ENCODE measurements at places on chromosomes 5 and 9. TPM values are rescaled to one million over a fixed set of nuclear protein-coding genes. Genes with fewer than 3 reads are reported as not detected.

IL7R gene
- total RNA-seq = 82.3 TPM

DNA sequence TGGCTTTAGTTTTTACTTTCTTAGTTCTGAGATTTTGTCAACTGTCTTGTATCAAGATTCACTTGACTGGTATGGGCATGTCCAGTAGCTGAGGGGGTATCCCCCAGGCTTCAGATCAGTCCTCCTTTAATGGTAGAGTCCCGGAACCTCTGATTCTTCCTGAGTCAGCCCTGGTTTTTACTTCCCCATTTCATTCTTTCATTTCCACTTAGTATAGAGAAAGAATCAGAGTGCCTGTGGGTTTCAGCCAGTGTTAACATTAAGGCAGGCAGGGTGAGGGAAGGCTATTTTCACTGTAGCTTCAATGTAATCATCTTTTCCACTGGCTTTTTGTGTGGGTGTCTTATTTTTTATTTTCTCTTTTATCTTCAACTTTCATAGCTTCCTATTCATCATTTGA lies 8.3 kb upstream of the COMMD10 start:
- H3K4me3 ChIP-seq = no peak overlapping the region
- peaks cover 6% of the 10 kb centered on the region for H3K4me1 ChIP-seq
- H3K27ac ChIP-seq = no peak overlapping the region
- H3K36me3 ChIP-seq = no peaks in the 10 kb centered on the region
- DNase-seq = no peak

DNA sequence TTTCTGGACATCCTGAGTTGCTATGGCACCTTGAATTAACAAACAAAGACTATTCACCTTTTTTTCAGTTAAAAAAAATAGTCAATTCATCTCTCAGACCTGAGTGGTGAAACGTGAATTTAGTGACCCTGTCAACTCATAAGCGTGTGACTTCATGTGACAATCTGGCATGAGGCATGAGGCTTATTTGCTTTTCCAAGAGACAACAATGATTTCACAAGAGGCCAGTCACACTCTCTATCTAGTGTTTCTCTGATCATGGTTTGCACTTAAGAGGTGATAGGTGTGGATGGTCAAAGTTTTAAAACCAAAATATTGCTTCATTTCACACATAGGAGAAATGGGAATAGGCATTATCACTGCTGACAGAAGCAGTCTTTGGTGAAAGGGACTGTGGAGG lies 559.6 kb upstream of the ACO1 start:
- H3K4me1 ChIP-seq = no peaks in the 10 kb centered on the region
- H3K27me3 ChIP-seq = no peaks in the 10 kb centered on the region
- no peak for DNase-seq
- no peaks in the 10 kb centered on the region for H3K36me3 ChIP-seq
- no peak overlapping the region for H3K27ac ChIP-seq

DNA sequence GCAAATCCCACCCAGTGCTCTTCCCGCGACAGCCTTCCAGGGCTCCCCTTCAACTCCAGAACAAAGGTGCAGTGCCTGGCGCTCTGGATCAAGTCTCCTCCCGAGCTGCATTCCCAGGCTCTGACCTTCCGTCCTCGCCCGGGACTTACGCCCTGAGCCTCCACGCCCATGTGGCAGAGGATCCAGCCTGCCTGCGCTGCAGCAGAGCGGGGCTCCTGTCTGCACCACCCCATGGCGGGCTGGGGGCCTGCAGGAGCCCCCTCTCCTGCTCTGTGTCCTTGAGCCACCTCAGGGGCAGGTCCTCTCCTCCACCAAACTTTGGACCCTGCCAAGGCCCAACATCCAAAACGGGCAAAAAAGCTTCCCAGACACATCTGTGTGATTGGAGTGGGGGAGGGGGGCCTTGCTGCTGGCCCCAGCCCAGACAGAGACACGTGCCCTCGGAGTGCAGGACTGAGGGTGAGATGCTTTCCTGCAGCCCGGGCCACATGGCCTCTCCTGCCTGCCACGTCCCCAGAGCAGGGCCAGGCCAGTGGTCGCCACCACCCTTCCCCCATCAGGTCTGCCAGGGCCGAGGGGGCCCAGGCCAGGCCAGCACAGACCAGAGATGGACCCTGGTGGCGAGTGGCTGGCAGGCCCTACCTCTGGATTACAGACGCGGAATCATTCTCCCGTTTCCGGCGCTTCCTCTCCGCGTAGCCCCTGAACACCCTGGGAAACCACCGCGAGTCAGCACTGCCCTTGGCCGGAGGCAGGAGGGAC lies 4.4 kb downstream of the NSMF start:
- peak overlapping the region; percentile 77 for H3K27ac ChIP-seq
- peak; percentile 84 for DNase-seq
- H3K27me3 ChIP-seq = no peaks in the 10 kb centered on the region
- H3K36me3 ChIP-seq = peaks cover 36% of the 10 kb centered on the region
- H3K4me1 ChIP-seq = peaks cover 34% of the 10 kb centered on the region

CNTLN gene
- total RNA-seq = 9.8 TPM

DNA sequence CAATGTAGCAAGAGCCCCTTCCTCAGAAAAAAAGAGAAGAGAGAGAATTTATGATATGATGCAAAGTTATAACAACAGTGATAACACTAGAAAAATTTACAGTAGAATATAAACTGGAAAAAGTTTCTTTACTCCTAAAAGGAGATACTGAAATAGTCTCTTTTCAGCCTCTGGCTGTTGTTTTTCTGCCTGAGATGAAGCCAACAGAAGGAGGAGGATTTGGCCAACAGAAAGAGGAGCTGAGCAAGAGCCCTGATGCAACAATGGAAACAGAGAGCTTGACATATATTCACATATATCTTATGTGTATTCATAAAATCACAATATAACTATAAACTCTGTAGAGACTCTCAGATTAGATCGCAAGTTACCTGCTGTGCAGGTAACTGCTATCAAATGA lies 109.1 kb downstream of the INIP start:
- no peak overlapping the region for H3K27ac ChIP-seq
- H3K36me3 ChIP-seq = no peaks in the 10 kb centered on the region
- no peaks in the 10 kb centered on the region for H3K4me1 ChIP-seq
- H3K27me3 ChIP-seq = no peaks in the 10 kb centered on the region

DNA sequence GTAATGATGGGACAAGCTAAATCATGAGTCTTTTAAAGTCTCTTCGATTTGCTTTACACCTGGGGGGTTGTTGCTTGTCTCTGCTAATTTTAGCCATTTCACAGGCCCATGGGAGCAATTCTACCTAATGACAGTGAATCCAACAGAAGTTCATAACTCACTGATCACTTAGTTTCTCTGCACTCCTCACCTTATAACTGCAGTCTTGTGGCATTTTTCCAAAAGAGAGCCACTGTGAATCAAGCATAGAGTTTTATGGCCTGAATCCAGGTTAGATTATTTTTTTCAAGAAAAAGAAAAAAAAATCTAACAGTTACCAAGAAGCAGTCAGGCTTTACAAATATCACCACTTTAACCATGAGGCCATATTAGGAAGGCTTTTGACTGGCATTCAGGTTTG lies 1.5 kb upstream of the IL7R start:
- H3K27ac ChIP-seq = peak overlapping the region; percentile 67
- no peaks in the 10 kb centered on the region for H3K27me3 ChIP-seq
- H3K4me3 ChIP-seq = peak overlapping the region; percentile 9

GRCh38 chr5:24535646-24536045 lies 109.1 kb downstream of the CDH10 start:
- H3K27ac ChIP-seq = no peak overlapping the region
- H3K4me3 ChIP-seq = no peak overlapping the region
- no peak for DNase-seq
- no peaks in the 10 kb centered on the region for H3K36me3 ChIP-seq
- H3K27me3 ChIP-seq = no peaks in the 10 kb centered on the region

DNA sequence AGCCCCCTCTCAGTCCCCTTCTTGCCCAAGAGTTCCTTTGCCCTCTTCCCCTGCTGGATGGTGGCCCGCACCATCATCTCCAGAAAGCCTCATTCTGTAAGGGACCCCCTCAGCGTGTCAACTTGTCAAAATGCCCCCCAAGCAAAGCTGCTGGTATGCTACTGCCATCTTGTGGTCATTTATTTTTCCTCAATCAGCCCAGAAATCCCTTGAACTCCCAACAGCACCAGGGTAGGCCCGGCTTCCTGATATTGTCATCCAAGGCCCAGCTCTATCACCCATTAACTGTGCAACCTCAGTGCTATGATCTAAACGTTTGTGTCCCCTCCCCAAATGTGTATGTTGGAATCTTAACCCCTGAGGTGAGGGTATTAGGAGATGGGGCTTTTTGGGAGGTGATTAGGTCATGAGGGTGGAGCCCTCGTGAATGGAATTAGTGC lies 53.2 kb upstream of the FBXW11 start:
- H3K36me3 ChIP-seq = peaks cover 99% of the 10 kb centered on the region
- H3K27ac ChIP-seq = no peak overlapping the region
- H3K4me3 ChIP-seq = no peak overlapping the region
- no peaks in the 10 kb centered on the region for H3K4me1 ChIP-seq

GRCh38 chr5:135443161-135443960 lies 3.8 kb downstream of the DCANP1 start:
- no peaks in the 10 kb centered on the region for H3K27me3 ChIP-seq
- H3K4me3 ChIP-seq = no peak overlapping the region
- no peak for DNase-seq
- H3K27ac ChIP-seq = no peak overlapping the region
- H3K36me3 ChIP-seq = no peaks in the 10 kb centered on the region
- H3K4me1 ChIP-seq = no peaks in the 10 kb centered on the region

DNA sequence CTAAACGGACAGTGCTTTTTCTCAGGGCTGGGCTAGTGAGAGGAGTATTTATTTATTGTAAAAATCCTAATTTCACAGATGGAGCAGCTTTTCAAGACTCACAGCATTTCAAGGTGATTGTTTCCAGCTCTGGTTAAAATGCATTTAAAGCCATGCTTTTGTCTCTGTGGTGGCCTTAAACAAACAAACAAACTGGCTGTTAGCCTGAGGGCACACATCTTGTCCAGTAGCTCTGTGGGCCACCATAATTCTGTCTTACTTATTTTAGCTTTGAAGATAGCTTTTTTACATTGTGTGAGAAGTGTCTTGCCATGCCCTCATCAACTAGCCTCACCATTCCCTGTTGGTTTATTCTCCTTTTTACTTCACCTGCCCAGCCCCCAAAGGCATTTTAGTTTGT lies 218.2 kb downstream of the PSAT1 start:
- no peaks in the 10 kb centered on the region for H3K4me1 ChIP-seq
- no peak overlapping the region for H3K4me3 ChIP-seq
- DNase-seq = no peak

All from spleen (tissue), 13 donors.